ELF-1 (cell line): ENCODE measurements at places on chromosomes 12 and 14.

DNA sequence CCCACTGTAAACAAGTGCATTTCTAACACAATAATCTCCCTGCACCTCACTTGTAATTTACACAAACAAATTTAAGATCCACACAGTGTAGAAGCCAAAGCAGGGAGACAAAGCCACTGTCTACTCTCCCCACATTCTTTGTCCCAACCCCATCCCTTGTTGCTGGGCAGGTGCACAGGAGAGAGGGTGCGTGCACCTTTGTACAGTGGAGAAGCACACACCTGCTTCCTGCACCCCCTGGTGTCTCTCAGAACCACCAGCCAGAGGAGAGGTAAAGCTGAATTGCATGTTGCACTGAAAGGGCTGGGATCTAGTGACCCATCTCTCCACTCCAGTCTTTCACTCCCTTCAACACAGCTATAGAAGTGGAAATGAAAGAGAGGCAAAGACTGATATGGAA is 51.4 kb upstream of the IFNG-AS1 start:
- no peak for DNase-seq

GRCh38 chr14:74525361-74525851 is 31.8 kb downstream of the ISCA2 start:
- DNase-seq, result no peak

DNA sequence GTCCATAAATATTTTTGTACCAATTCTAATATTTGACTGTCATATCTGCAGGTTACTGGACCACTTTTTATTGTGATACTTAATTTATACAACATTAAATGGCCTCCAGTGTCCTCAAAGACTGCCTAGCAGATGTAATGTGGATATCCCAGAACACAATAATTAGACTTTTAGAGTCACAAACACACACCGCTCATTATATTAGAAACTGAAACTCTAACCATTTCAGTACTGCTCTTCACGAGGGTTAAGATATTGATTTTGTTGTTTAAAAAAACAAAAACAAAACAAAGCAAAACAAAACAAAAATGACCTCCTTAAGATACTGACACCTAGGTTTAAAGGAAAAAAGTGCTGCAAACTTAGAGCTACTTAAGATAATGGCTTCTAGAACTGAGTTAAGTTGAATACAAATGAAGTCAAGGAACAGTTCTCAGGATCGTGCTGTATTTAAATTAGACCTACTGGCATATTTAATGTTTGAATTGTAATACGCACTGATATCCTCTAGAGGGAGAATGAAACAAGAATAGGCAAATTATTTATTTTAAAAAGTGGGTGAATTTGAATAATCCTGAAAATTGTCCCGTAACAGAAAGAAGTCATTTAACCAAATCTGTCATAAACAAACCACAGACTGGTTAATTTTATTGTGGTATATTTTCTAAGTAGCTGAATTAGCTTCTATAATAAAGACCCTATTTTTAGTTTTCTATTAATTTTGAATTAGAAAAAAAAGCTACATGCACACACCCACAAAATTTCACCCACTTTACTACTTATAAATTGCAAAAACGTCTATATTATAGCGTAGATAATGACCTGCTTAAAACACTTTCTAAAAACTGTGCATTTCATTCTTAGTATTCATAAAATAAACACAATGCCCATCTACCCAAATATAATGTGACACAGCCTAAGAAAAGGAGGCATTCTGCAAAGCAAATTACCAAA is 395.2 kb upstream of the DCN start:
- no peak for DNase-seq

DNA sequence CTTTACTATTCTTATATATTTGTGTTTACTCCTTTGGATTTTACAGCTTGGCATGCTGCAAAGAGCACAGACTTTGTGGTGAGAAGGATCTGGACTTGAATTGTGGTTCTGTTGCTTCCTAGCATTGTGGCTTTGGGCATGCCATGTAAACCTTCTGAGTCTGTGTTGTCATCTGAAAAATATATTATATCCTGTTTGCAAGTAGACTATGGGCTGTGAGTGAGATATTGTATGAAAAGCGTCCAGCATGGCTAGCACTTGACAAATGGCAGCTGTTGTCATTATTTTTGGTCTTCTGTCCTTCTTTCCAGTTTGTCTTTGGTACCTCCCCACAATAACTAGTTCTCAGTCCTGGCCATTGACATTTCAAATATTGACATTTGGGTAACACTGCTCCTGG is 61.8 kb upstream of the DACT1 start:
- no peak for DNase-seq

DNA sequence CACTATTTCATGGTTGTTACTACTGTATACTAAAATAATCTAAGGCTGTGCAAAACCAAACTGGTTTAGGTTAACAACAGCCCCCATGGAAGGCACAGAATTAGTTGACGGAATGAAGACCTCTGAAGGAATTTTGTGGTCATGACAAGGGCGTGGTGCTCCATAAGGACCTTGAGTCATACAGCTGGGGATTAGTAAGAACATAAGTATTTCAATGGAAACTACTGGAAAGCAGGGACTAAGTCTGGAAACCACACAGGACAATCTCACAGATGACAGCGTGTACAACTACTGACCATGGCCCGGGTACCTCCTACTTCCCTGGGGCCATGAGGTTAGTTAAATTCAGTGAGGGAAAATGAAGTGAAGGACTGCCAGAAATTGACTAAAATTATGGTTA is 98.5 kb upstream of the PLEKHA5 start:
- DNase-seq, result no peak
